ENCODE measurements at places on chromosomes 1 and 21.

DNA sequence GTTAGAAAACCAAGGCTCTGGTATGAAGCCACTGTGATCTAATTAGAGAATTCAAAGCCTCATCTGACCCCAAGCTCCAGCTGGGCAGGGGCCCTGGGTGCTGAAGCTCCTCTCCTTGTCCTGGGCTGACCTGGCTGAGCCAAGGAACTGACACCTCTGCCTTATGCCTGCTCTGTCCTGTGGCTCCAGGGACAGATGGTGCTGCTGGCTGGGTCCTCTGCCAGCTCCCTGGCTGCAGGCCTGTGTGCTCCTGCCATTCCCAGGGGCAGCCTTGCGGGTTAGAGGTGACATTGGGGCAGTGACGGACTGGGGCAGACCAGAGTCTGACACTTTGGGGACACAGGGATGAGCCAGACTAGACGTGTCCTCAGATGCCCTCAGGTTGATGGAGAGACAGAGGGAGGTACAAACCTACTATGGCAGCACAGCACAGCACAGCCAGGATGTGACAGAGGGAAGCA is 11.8 kb downstream of the ACOT11 start:
- DNase-seq = no peak

GRCh38 chr21:33022828-33023573 is 2.7 kb upstream of the OLIG2 start:
- DNase-seq = peak; percentile 72

DNA sequence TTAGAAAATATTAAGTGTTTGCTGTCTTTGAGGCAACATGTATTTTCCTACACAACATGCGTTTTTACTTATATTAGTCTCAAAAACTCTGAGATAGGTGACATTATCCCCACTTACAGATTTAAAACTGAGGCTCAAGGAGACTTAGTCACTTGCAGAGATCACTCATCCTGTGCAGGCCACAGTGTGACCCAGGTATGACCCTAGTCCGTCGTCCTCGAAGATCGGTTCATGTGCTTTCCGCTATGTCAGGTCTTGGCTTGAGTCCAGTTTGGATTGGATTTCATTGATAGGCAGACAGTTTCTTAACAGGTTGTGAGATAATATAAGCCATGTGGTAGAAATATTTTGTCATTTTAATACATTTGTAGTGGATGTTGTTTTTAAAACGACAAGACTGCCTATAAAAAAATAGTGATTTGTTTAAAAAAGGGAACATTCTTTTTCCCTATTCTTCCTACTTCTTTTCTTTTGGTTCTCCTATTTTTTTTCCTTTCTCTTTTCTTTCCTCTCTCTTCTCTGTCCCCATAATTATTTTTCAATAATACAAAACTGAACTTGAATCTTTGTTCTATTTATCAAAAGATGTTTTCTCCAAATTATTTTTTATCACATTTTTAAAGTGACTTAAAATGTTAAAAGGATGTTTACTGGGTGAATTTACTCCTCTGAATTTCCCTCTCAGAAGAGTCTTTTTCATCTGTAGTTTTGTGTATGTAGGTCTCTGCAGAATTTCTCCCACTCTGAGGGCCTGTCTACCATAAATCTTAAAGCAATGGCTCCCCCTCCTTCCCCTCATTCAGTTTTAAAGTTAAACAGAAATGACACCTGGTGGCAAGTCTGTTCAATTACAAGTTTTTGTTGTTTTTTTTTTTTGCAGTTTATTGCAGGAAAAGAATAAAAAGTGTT is 81.8 kb downstream of the PHTF1 start:
- DNase-seq = no peak

- DNase-seq = no peak
Observed at GRCh38 chr1:6860401-6860800, 75.1 kb downstream of the CAMTA1 start.

DNA sequence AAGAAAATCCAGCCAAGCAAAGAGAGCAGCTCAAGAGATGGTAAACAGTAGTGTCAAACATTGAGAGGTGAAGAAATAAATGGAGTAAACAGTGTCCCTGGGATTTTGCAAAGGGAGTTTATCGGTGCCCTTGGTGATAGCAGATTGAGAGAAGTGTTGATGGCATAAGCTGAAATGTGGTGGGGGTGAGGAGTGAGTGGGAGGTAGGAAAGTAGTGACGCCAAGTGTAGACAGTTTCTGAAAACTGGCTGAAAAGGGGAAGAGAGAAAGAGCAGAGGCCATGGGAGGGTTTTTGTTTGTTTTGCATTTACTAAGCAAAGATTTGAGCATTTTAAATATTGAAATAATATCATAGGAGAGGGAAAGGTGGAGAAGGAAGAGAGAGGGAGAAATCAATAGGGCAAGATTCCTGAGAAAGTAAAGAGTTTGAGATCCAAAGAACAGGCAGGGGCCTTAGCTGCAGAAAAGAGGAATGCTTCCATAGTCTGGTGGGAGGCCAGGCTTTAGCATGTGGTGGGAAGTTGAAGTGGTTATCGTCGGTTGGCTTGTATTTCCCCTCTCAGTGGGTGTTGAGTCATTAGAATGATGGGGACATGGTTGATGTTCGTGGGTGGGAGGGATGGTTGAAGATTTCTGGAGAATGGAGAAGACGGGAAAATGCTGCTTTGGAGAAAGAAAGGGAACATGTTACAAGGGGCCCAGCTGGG is 26.8 kb upstream of the RASAL2 start:
- no peak for DNase-seq

DNA sequence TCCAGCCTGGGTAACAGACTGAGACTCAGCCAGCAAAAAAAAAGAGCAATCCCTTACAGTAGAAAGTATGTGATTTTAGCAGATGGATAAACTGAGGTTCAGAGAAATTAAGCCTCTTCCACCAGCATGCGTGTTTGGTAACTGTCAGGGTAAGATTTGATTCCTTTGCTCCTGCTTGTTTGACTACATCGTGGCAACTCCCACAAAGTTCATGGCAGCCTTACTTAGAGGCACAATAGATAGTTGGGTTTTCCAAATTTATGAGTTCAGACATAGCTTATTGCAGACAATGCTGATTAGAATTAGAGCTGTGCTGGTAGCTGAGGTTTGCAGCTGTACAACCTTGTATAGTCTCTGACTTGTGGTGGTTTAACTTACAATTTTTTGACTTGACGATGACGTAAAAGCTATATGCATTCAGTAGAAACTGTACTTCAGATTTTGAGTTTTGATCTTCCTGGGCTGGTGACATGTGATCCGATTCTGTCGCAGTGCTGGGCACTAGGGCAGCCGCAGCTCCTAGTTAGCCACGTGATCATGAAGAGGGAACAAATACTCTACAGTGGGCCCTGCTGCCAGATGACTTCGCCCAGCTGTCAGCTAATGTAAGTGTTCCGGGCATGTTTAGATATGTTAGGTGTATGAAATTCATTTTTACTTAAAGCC is 167.8 kb downstream of the DHRS3 start:
- no peak for DNase-seq

- DNase-seq = no peak
Observed at GRCh38 chr21:43829575-43830119, 35.4 kb upstream of the AGPAT3 start.

- no peak for DNase-seq
Observed at GRCh38 chr1:182146286-182146685, 84.8 kb upstream of the ZNF648 start.

DNA sequence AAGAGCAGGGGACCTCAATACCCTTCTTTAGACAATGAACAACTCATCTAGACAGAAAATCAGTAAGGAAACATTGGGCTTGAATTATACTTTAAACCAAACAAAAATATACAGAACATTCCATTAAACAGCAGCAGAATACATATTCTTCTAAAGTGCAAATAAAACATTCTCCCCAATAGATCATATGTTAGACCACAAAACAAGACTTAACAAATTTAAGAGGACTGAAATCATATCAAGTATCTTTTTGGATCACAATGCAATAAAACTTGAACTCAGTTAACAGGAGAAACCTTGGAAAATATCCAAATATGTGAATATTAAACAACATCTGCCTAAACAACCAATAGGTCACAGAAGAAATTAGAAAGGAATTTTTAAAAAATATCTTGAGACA is 47.7 kb upstream of the HP1BP3 start:
- DNase-seq = no peak

DNA sequence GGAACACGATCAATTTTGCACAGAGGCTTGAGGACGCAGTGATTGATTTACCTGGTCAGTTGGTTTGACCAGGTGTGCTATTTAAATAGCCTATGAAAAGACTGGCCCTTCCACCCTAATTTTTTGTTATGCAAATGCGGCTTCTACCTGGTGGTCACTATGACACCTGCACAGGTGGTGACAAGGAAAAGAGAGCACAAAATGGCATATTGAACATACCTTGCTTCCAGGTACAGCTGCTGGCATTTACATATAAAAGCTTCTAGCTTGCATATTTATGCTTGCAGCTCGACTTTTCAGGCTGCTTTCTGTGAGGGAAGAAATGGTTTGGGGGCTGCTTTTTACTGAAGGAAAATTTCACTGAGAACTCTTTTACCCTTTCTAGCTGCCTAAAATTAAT is 15.3 kb upstream of the FMO4 start:
- no peak for DNase-seq

DNA sequence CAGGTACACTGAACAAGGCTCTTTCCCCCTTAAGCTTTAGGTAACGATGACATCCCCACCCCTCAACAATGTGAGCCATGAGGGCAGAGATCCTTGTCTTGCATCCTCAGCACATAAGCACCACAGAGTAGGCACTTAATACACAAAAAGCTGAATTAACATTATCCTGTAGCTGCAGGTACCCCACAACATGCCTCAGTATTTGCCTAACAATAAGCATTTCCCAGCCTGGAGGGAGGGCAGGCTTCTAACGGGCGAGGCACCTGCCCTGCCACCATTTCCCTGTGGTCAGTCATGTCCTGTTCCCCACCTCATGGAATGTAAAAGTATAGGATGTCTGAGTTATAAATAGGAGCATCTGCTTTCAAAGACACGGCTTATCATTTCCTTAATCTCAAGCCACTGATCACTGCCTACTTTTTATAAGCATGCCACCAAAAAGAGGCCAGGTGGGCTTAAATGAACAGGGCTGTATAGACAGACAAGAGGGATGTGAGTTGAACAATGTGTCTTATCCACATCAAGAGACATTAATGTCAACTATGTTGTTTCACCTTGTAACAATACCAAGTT is 3.4 kb downstream of the CAPZB start:
- no peak for DNase-seq

GRCh38 chr1:172832006-172832725 is 173.3 kb downstream of the FASLG start:
- DNase-seq = no peak

DNA sequence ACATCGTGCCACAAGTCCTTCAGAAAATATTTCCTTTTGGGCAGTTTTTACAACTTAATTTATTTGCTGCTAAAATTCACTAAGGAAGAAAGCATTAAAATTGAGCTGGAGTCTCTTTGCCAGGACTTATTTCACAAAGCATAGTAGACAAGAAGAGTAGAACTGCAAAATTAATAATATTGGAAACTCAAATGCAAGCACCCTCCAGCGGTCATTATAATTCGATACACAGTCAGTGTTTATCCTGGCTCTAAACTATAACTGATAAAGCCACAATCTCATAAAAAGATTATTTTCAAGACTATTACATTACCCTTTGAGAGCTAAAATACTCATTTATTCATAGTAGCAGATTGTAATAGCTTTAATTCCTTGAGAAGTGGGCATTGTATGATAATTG is 655.4 kb downstream of the RWDD3 start:
- no peak for DNase-seq

DNA sequence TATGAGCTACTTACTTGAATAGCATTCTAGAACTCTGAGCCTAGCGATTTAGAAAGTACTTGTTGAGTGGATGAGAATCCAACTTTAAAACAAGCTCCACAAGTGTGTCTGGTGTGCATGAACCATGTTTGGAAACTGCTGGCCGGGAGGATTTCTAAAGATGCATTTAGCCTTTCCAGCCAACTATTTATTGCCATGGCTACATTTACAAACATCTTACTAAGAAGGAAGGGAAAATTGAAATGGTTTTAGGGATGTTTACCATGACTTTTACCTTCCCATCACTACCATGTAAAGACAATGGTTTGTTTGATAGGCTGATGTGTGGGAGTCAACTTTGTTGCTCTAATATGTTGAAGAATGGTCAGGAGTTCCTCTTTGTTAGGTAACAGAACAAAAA is 37.7 kb upstream of the ARHGAP29 start:
- no peak for DNase-seq

- no peak for DNase-seq
Observed at GRCh38 chr1:58264462-58264861, 282.1 kb downstream of the OMA1 start.

DNA sequence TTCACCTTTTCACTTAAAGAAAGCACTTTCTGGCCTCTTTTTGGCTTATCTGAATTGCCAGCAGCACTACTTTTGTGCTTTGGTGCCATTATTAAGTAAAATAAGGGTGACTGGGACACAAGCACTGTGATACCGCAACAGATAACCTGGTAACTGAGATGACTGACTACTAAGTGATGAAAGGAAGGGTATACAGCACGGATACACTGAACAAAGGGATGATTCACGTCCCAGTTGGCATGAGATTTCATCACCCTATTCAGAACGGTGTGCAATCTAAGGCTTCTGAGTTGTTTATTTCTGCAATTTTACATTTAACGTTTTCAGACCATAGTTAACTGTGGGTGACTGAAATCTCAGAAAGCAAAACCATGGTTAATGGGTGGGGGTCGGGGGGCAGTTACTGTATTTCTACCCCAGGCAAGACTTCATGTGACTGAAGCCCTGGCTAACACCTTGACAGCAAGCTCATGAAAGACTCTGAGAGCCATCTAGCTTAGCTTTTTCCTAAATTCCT is 102.8 kb downstream of the CLIC6 start:
- peak; percentile 3 for DNase-seq

DNA sequence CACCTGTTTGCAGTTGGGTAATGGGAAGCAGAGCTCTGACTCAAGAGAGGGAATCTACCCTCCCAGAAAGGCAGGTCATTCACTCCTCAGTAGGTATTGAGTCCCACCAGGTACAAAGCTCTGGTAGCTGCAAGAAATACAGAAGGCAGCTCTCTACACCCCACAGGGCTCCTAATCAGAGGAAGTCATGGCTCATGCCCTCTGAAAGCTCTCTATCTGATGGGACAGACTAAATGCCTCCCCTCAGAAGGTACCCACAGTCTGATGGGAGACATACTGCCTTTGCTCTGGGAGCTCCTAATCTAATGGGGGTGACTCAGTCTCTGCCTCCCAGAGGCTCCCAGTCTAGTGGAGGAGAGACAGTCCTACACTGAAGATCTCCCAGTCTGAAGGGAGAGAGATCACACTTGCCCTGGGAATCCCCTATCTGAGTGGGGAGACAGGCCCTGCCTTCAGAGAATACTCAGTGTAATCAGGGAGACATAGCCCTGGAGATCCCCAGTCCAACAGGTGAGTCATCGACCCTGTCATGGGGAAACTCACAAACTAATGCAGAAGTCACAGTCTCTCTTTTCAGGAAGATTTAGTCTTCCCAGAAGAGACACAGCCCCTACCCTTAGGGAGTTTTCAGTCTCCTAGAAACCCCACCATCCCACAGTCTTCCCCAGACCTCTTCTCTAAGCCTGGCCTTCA is 23.7 kb downstream of the CAMK1G start:
- no peak for DNase-seq

- DNase-seq = no peak
Observed at GRCh38 chr1:183609313-183609712, 19.1 kb upstream of the NCF2 start.
